ENCODE measurements at places on chromosomes 1 and 21.

GRCh38 chr1:235984041-235984825 is 80.7 kb downstream of the NID1 start:
- DNase-seq, result no peak

- no peak for DNase-seq
Observed at GRCh38 chr1:66359269-66359668, 174.7 kb upstream of the SGIP1 start.

- DNase-seq, result no peak
Observed at GRCh38 chr1:193785850-193786420, 599.5 kb upstream of the B3GALT2 start.

GRCh38 chr1:3908886-3909517 is 8.9 kb upstream of the C1orf174 start:
- DNase-seq, result no peak

GRCh38 chr1:234545517-234546386 is 64.2 kb downstream of the IRF2BP2 start:
- DNase-seq, result no peak

DNA sequence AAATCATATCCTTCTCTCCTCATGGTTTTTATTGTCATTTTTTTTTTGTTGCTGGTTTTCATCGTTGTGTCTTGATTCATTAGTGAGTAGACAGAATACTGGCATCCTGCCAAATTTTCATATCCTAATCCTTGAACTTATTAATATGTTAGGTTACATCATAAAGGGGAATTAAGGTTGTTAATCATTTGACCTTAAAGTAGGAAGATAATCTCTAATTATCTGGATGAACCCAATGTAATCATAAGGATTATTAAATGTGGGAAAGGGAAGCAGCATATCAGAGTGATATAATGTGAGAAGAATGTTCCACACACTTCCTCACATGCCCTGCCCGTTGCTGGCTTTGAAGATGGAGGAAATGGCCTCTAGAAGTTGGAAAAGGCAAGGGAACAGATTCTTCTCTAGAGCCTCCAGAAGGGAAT is 299.7 kb downstream of the HMCN1 start:
- no peak for DNase-seq

- no peak for DNase-seq
Observed at GRCh38 chr1:187714470-187714869, 885.7 kb downstream of the PLA2G4A start.

GRCh38 chr1:7432102-7432899 is 338.8 kb upstream of the VAMP3 start:
- DNase-seq, result no peak

GRCh38 chr1:213530611-213531320 is 457.0 kb upstream of the PROX1 start:
- no peak for DNase-seq

- no peak for DNase-seq
Observed at GRCh38 chr1:10489291-10490055, 14.7 kb downstream of the PEX14 start.

DNA sequence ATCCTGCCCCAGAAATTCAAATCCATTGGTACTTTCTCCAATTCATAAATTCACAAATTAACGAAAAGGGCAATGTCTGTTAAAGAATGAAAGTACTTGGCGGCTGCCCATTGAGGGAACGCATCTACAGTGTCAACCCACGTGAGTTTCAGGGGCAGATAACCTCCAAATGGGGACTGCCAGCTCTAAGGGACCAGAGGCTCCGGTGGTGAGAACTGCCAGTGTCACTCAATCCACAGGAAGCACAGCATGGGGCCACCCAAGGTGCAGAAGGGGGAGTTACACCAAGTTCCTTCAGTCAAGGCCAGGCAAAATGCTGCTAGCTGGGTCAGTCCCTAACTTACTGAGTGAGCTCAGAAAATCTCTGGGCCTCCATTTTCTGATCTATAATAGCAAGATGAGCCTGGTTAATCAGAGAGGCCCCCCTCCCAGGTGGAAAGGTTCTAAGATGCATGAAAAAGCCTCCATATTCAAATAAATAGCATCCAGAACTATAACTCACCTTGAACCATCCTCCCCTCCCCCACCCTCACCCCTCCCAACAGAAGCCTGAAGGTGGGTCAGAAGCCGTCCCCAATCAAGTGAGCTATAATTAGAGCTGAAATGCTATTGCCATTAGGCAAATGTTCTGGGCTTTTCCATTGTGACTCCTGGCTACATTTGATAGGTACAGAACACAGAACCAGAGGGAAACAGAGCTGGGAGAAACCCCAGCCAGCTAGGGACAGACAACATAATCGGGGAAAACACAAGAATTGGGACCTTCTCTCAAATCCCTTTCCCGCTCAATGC is 41.7 kb downstream of the LRP8 start:
- DNase-seq, result no peak

DNA sequence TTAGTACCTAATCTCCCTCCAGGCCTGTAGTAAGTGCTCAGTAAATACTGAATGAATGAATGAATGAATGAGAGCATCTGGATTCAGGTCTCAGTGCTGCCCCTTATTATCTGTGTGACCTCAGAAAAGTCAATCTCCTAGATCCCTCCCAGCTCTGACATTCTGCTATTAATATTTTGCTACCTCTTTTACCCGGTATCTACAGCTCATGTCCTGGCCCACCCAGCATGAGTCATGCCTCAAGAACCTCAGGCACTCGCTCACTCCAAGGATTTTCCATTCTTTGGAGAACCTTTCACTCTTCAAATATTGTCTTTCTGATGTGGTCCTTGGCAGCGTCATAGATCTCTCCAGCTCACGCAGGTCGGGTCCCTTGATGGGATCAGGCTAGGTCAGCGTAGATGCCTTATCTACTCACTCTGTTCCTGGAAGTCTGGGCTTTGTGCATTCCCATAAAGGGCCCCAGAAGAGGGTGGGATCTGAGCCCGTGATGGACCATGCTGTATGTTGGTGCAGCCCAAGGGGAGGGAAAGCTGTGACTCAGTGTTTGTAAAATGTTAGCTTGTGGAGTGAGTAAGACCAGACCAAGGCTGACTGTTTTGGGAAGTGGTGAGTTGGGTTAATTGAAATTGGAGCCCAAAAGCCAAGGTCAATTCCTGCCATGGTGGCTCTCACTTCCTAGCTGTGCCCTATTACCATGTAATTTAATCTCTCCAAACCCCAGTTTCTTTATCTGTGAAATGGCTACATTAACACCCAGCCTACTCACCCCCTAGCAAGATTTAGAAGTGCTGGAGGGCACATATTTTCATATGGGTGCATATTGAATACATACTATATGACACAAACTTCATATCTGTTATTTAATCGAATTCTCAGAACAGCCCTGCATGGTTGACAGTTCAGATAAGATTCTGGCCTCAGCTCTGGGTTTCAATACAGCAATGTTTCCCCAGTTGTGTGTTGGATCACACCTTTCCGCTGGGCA is 214.1 kb upstream of the USP24 start:
- no peak for DNase-seq

DNA sequence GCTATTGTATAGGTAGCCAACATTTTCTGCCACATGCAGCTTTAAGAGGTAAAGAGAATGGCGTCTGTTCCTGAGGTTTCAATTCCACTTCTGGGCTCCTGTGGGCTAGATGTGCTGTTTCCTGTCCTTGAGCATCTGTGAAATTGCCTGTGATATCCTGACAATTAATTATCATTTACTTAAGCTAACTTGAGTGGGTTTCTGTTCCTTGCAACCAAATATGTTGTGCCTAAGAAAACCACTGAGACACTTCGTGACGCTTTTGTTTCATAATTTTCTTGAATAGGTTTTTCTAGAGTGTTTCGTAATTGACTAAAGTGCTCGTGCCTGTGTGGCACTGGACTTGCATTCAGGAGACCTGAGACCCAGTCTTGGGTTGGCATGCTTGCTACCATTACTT is 127.3 kb upstream of the POU3F1 start:
- no peak for DNase-seq

- DNase-seq, result no peak
Observed at GRCh38 chr1:36175137-36176095, 19.5 kb downstream of the MAP7D1 start.

- DNase-seq, result no peak
Observed at GRCh38 chr1:939511-940106, 15.9 kb downstream of the SAMD11 start.

DNA sequence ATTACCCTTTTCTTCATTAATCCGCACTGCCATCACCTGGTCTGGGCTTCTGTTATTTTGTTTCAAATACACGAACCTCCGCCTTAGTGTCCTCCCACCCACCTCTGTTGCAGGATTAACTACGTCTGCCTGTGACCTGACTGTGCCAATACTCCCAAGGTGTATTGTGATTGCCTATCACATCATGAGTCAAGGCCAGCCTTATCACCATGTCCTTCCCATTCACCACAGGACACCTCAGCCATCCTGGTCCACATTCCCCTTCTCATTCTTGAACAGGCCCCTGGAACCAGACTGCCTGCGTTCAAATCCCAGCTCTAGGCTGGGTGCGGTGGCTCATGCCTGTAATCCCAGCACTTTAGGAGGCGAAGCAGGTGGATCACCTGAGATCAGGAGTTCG is 14.4 kb downstream of the F11R start:
- DNase-seq, result no peak

- peak; percentile 30 for DNase-seq
Observed at GRCh38 chr1:217747156-217747769, 116.1 kb downstream of the SPATA17 start.

DNA sequence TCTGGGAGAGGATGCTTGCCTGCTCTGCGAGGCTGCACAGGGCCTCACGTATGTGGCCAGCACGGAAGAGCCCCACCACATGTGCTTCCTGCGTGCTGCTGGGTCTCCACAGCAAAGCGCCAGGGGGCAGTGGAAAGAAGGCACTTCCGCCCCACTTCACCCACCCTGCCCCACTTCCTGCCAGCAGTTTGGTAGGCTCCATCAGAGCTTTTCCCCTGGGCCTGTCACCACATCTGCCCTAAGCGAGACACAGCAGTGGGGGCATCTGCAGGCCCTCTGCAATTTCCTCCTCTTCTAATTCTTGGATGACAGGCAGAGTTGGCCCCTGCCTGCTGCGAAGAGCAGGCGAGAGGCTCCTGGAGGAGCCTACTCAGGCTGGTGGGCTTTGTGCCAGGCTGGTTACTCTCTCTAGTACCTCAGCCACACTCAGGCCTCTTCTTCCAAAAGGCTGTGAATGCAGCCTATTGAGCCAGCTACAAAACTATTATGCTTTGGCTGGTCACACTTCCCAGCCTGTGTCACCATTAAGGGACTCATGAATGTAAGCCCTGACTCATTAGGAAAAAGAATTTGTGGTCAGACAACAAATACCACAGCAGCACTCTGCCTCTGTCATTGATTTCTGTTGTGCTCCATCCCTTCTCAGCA is 25.0 kb downstream of the CD244 start:
- peak; percentile 77 for DNase-seq

GRCh38 chr1:30506291-30507015 is 216.9 kb downstream of the MATN1 start:
- DNase-seq, result no peak

DNA sequence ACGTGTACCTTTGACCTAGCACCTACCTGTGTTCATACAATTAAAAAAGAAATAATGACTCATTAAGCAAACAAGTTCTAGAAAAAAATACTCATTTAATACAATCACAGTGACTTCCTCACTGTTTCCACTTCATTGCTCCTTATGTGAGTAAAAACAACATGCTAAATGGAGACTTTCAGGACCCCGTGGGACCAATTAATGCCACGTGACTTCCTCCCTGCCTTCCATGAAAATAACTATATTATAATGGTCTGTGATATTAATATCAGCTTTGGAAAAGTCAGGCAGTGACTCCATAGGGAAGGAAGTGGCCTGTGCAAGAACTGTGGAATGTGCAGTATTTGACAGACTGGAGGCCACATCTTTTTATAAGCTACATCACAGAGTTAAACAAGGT is 337.8 kb downstream of the HLX start:
- no peak for DNase-seq

DNA sequence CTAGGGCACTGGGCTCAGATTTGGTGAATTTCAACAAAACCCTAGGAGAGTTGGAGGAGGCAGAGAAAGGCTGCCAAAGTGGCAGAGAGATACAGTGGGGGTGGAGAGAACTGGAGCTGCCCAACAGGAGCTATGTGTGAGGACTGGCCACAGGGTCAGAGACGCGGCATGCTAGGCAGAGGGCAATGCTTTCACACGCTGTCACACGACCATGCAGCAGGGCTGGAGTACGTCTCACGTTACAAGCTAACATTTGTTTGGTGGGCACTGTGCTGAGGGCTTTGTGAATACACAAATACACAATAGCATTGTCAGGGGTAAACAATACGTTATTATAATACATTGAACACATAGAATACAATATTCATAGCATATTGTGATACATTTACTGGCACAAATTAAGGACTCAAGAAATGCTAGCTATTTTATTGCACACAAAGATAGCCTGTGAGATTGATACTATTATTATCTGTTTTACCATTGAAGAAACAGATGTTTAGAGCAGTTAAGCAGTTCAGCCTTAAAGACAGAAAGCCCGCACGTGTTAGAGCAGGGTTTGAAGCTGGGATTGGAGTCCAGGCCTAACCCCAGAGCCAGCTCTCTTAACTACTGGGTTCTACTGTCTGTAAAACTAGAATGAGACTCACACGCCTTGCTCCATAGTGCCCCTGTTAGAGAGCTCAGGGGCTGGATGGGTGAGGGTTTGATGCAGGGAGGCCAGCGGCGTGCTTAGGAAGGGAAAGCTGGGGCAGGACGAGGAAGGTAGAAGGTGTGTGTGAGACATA is 4.5 kb downstream of the RAB7B start:
- no peak for DNase-seq

GRCh38 chr1:116825720-116826438 is 71.6 kb downstream of the CD2 start:
- no peak for DNase-seq

- no peak for DNase-seq
Observed at GRCh38 chr21:46002841-46003574, 21.4 kb downstream of the COL6A1 start.

DNA sequence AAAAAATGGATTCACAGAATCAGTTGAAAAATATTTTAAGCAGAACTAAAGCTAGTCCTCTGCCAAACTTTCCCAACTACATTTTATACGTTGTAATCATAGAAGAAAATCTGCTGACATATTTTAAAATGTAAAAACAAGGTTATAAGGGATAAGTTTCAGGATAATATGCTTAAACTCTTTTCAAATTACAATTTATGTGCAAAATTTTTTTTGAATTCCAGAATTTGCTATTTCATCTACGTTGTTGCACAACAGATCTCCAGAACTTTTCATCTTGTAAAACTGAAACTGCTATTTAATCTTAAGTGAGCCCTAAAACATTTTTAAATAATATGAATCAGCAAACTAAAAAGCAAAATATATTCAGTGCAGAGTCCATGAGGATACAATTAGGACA is 5.9 kb downstream of the EDEM3 start:
- DNase-seq, result no peak

DNA sequence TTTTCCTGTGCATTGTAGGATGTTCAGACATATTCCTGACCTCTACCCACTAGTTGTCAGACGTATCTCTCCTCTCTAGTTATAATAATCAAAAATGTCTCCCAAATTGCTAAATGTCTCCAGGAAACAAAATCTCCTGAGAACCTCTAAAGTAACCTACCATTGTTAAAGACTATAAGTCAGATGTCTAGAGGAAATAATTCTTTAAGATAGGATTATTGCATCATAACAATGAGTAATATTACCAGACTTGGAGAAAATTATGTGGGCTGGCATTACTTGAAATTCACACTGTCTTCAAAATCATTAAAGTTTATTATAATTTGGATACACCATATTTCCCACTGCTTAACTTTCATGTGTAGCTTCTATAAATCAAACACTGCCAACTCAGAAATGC is 643.0 kb upstream of the ADGRL2 start:
- no peak for DNase-seq
